Amniotic stem cell (primary cell): ENCODE measurements at places on chromosomes 11 and 22.

DNA sequence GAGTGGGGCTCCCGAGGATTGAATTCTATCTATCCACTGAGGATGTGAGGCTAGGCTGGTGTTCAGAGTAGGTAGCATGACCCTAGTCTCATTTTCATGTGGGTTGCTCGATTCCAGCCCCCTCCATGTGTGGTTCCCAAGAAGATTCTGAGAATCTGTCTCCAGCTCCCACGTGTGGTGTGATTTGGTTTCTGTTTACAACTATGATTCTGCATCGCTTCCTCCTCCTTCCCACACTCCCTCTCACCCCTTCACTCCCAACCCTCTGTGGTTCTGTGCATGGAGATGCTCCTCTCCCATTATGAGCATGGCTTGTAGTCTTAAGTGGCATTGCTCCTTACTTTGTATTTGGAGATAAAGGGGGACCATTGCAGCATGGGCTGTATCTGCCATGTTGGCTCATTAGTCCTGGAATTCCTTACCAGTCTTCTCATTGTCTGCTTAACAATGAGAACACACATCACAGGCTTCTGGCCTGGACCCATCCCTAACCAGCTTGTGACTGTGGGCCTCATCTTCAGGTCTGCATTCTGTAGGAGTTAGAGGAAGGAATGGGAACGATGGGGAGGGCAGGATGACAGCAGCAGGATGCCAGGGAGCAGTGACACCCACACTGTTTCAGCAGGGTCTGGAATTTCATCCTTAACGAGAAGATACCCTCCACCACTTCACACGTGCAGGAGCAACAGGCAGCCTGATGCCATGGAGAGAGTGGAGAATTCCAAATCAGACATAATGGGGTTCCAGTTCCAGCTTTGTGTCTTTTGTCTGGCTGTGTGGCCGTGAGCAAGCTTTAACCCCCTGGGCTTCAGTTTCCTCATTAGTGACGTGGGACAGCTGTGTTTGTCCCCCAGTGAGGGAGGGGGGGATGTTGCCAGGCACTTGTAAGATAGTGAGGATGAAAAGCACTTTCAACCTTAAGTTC is 86.0 kb downstream of the CCDC81 start:
- DNase-seq = no peak

DNA sequence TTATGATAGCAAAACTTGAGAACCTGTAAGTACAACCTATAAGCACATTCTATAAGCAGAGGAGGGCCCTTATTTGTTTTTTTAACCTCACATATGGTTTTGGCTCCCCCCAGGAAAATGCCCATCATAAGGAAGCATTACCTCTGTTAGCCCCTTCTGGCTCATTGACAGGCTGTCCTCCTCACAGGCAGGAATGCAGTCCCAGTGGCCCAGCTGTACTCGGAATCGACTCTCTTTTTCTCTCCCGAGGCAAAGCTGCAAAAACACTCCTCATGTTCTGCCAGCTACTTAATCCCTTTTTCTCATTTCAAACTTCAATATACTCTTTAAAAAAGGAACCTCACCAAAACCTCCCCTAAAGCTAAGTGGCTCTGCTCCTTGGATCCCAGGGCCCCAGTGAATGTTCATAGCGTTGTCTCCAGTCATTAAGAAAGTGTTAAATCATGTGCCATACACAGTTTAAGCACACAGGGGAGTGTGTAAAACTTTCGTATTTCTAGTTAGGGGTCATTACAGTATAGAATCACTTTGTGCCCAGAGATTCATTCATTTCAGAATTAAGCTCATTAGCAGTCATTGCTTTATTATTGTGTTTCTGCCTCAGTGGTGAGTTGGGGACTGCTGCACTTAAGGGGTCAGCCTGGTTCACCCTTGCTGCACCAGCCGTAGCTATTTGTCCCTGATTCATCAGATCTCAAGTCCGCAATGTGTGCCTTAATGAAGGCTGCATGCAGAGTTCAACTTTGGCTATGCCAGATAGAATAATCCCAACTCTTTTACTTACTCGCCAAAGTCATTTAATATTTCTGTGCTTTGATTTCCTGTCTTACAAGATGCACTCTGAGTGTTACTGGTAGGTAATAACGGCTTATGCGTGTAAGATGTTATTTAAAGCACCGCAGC is 57.6 kb downstream of the JRKL start:
- DNase-seq = no peak

GRCh38 chr22:44024288-44024921 is at the start of gene PARVB:
Gene PARVB, plus strand, starts transcription at chr22:44024302. Its CDS starts 38 bp downstream, at chr22:44024340.
- no peak for DNase-seq

GRCh38 chr22:44869196-44869595 is 116.8 kb downstream of the ARHGAP8 start:
- no peak for DNase-seq

- DNase-seq = no peak
Measured at GRCh38 chr22:37218399-37218770, 6.1 kb upstream of the SSTR3 start.
